ENCODE measurements at places on chromosomes 13 and 19.

DNA sequence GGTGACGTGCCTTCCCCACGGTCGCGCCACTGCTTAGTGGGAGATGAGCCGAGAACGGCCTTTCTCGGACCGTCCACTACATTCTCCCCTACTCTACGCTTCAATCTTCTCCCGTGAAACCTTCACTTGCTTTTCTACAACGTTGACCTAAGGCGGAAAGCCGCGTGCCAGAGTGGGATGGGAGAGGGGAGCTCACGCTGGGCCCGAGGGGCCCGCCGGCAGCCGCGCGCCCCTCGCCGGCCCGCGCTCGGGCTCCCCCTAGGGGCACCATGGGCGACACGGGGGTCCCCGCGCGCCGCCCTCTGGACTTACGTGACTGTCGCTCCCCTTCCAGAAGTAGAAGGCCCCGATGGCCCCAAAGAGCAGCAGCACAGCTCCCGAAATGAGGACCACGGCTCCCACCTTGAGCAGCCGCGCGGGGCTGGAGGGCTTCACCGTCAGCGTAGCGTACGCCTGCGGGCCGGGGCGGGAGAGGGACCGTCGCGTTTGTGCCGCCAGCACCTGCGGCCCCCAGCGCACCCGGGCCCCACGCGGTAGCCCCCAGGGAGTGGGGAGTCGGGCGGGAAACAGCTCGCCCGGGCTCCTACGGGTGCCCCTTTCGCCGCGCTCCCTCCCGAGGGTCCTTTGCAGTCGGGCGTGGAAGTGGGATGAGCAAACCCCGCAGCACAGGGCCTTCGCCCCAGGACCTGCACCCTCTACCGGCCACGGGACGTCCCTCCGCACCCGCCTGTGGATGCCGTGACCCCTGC lies 727 bp downstream of the CNMD start:
- peak; percentile 6 for DNase-seq

DNA sequence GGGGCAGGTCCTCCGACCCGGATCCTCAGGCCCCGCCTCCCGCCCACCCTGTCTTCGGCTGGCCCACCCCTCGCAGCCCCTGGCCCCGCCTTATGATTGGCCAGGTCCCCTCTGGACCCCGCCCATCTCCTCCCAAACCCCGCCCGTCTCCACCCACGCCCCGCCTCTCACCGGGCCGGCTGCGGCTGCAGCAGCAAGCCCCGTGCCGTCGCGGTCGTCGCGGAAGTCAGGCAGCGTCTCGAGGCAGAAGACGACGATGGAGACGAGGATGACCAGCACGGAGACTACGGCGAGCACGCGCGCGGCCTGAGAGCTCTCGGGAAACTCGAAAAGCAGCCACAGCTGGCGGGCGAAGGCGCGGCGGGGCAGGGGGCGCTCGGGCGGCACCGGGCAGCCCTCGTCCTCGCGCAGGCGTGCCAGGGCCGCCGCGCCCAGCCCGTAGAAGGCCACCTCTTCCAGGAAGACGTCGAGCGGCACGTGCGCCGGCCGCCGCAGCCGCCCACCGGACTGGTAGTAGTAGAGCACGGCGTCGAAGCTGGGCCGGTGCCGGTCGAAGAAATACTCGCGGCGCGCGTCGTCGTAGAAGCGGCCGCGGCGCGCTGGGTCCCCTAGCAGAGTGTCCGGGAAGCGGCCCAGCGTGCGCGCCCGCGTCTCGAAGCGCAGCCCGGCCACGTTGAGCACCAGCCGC lies 495 bp downstream of the KCNA7 start:
- DNase-seq: peak; percentile 22

- DNase-seq: no peak
These were observed 1960.8 kb downstream of the OLFM4 start for GRCh38 chr13:54989418-54989817.

DNA sequence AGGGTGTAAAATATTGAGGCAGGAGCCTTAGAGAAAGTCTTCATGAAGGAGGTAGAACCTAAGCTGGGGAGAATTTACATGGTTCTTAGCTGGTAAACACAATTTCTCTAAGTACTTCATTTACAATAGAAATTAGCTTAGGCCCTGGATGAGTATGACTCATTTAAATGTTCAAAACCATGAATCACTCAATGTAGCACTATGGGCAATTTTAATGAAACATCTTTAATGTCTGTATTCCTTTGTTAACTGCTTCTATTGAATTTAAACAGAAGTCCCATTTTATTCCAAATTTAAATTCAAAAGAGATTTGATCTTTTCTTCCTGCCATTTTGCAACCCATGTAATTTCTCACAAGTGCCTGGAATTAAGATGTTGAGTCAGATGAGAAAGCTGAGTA lies 252.1 kb downstream of the RFC3 start:
- no peak for DNase-seq

- DNase-seq: no peak
These were observed 15.8 kb downstream of the GRIK5 start for GRCh38 chr19:42054205-42054604.

DNA sequence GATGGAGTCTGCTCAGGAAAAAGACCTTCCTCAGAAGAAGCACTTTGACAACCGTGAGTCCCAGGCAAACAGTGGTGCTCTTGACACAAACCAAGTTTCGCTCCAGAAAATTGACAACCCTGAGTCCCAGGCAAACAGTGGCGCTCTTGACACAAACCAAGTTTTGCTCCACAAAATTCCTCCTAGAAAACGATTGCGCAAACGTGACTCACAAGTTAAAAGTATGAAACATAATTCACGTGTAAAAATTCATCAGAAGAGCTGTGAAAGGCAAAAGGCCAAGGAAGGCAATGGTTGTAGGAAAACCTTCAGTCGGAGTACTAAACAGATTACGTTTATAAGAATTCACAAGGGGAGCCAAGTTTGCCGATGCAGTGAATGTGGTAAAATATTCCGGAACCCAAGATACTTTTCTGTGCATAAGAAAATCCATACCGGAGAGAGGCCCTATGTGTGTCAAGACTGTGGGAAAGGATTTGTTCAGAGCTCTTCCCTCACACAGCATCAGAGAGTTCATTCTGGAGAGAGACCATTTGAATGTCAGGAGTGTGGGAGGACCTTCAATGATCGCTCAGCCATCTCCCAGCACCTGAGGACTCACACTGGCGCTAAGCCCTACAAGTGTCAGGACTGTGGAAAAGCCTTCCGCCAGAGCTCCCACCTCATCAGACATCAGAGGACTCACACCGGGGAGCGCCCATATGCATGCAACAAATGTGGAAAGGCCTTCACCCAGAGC lies 16.2 kb upstream of the ZNF544 start:
- no peak for DNase-seq

- no peak for DNase-seq
These were observed 774 bp downstream of the GGN start for GRCh38 chr19:38386971-38387549.

GRCh38 chr13:41693434-41693833 lies 236.1 kb downstream of the RGCC start:
- DNase-seq: no peak

GRCh38 chr19:44573627-44574026 lies 39.7 kb upstream of the IGSF23 start:
- DNase-seq: no peak

DNA sequence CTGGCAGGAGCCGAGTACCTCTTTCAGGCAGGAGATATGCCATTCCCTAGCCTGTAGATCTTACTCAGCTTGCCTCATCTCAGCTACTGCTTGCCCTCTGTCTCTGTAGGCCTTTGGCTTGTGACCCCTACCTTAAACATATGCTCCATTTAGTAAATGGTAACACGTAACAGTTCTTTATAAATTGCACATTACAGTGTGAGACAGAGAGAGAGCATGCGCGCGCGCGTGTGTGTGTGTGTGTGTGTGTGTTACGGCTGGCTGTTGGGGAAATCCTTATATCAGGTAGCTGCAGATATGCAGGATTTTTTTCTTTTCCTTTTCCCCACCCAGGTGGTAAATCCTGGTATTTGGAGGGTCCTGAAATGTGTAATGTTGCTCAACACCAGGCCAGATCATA lies 4.2 kb downstream of the SPINT2 start:
- no peak for DNase-seq

DNA sequence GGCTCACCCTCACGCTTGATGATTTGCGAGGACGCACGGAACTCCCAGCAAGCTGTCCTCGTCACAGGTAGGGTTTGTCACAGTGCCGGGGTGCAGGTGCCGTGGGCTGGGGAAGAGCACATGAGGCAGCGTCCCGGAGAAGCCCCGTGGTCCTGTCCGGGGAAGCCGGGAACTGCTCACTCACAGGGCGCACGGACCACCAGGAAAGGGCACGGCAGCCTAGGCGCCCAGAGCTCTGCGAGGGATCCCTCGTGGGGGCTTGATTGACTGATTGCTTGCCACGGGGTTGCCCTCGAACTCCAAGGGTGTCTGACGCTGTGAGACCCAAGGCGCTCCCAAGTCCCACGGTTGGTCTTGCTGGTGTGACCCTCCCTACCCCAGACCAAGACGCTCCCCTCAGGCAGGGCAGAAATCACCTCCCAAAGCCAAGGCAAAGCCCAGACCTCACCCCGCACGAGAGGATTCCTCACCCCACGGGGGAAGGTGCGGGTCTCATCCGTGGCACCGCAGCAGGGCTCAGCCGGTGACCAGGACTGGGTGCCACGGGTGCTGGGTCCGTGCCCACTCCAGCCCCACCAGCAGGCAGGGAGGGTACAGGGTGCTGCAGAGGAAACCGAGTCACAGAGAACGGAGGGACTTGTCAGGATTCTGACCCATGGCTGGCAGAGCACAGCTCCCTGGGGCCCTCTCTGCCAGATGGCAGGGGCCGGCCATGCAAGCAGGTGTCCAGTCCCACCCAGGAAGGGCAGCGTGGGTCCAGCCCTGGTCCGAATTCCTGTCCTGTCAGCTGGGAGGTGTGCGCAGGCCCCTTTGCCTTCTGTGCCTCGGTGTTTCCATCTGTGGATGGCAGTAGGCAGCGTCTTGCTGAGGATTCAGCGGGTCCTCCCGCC lies 7.7 kb downstream of the C2CD4C start:
- no peak for DNase-seq

- no peak for DNase-seq
These were observed 96.8 kb upstream of the WASF3 start for GRCh38 chr13:26460648-26461047.

DNA sequence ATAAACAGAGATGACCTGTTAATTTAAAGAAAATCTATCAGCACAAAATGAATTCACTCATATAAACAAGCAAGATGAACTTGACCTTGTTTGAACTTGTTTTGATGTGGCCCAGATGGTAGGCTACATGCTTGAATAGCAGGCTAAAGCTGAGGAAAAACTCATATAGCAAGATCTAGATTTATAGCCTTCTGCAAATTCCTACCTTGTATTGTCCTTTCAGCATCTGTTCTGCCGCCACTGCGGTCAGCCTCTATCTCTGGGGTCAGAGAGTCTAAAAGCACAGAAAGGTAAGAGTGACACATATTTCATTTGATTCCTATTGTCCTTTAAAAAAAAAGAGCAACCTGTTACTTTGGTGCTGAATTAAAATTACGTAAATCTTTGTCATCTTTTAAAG lies 392.1 kb downstream of the DACH1 start:
- no peak for DNase-seq

DNA sequence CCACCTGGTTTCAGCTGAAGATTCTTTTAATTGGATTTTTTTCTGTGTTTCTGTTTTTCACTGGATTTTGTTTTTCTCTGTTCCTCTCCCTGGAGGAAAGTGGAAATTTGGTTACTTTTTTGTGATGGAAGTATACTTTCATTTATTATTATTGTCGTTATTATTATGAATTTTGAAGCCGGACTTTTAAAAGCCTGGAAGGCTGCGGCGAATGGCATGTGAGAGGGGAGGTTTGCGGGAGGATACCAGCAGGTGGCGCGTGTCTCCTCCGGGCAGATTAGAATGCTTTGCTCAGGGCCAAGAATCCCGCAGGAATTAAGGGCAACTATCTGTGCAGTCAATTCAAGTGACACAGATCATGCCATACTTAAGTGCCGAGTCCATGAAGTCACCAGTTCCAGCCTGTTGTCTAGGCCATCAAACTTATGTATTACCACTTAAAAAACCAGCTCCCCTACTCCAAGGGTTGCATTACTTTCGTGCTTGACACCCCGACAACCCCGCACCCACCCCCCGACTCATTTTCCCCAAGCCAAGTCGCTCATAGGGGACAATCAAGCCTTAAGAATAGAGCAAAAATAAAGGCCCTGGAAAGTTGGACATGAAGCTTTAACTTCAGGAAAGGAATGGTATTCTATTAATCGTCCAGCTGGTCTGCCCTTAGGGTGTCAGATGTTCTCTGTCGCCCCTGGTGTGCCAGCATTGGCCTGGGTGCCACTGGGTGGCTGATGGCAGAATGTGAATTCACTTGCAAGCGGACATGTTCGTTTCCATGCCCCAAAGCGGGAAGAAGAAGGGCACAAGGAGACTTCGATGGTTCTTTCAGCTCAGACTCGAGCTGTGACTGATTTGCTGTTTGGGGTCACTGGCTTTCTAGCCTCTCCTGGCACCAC lies 1.3 kb upstream of the LRCH1 start:
- peak; percentile 65 for DNase-seq

GRCh38 chr13:39599012-39599411 lies 4.0 kb downstream of the LHFPL6 start:
- no peak for DNase-seq

GRCh38 chr19:49920624-49921363 lies 8.2 kb upstream of the ATF5 start:
- DNase-seq: no peak

GRCh38 chr19:32131005-32131404 lies 214.4 kb upstream of the ZNF507 start:
- no peak for DNase-seq

DNA sequence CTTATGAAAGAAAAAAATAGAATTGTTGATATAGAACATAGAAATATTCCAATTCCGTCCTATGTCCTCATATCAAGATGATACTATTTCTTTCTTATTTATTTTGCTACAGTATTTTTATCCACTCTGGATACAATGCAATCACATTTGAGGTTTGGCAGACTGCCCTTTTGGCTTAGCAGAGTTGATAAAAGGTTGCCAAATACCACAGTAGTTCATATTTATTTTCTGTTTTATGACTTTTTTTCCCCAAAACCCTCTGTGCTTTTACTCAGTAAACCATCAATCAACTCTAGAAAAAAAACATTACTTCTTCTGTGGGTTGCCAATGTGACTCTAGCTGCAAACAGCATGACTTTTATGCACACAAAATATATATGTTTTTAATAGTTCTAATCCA lies 424.5 kb downstream of the PCDH9 start:
- DNase-seq: no peak

- DNase-seq: no peak
These were observed 18.8 kb upstream of the MTRF1 start for GRCh38 chr13:41282129-41282571.
